GM12891 (cell line): ENCODE measurements at places on chromosomes 7 and 10.

DNA sequence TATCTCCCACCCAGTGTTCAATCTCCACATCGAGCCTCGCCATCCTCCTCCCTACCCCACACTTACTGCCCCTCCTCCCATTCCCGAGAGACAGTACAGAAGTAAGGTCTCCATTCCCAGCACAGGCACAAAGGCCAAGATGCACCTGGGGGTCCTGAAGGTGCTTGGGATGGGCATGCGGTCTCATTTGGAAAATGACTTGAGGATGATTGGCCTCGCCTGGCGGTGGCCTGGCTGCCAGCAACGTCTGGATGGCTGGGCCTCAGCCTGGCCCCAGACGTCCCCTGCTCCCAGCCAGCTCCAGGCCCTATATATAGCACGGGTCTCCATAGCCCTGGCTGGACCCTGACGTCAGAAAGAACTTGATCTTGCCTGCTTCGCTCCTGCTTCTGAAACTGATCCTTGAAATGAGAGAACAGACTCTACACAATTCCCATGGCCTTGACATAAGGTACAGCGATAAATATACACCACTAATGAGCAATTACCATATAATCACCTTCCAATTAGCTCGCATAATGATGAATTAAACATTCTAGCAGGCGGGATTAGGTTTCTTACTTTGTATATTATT is 11.8 kb downstream of the EMX2 start:
- no peak for DNase-seq

DNA sequence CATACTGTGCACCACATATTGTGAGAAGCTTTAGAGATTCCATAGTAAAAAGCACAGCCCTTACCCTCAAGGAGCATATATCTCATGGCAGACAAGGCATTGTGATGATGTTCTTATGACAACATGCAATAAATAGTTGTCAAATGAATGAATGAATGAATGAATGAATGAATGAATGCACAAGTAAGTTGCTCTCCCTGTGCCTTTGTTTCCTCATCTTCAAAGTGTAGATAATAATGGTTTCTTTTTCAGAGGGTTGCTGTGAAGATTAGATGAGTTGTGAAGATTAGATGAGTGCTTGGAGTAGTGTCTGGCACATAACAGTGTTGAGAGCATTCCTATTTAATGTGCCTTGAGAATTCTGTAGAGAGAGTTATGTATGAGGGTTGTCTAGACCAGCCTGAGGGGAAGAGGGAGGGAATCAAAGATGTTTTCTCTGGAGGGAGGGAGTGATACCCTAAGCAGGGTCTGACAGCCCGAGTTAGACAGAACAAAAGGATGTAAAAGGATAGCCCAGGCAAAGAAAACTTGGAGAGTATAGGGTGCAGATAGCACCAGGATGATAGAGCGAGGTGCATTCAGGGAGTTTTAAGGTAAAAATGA is 217.2 kb downstream of the RELN start:
- no peak for DNase-seq

GRCh38 chr7:95607561-95607960 is 11.2 kb upstream of the PDK4 start:
- DNase-seq = no peak

DNA sequence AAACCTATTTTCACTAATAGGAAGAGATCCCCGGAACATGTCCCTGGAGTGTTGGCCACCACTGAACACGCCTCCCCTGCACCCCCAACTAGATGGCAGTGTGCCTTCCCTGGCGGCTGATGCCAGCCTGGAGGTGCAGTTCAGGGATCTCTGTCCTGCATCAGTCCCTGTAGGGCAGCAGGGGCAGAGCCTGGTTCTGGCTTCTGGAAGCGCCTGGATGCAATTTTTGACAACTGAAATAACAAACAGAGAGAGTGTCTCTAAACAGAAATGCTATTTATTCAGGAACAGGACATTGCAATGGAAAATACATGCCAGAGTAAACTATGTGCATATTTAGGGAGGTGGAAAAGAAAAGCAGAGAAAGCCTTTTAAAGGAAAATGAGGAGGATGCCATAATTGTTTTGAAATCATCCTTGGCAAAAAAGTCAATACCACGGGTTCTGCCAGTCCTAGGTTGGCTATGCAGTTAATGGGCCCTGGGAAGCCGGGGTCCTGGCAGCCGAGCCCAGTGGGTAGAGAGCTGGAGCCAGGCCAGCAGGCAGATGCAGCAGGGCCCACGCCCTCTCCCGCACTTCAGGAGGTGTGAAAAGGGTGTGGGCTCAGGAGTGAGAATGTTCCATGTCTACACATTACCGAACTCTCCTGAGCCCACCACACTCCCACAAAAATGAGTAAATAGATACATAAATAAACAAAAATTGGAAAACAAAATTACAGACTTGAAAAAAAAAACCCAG is 18.5 kb downstream of the ANTXRL start:
- DNase-seq = no peak

DNA sequence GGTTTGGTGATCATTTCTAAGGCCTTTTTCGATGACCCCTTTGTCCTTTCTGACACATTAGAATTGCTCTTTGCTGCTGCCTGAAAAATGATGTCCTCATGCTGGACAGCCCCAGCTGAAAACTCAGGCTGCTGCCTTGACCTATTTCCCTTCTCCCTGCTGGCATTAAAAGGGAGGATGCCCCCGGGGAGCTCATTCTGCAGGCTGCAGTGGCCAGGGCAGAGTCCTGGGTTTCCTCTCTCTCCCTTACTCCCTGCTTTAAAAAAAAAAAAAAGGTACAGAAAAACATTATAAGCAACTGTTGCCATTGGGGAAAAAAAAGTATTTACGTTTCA is 35.4 kb downstream of the LRRC4 start:
- no peak for DNase-seq

DNA sequence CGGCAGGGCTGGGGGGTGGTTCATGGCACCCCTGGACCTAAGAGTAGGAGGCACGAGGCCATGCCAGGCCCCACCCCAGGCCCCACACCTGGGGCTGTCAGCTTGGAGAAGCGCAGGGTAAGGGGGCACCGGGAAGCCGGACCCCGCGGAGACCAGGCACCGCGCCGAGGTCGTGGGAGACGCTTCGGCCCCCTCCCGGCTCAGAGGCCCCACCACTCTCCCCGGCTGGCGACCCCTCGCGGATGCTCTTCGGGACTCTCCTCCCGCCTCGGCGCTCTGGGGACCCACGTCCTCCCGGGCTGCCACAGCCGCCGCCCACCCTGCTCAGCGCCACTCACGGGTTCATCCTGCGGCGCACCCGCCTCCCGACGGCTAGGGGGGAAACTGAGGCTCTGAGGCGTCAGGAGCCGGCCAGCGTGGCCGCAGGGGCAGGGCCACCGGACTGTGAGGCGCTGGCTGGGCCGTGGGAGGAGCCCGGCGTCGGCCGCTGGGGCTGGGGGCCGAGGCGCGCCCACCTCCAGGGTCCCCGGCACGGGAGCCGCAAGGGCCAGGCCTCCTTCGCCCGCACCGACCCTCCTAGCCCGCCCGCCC is 25.9 kb downstream of the PDGFA start:
- no peak for DNase-seq
